ENCODE measurements at places on chromosomes 3 and 15.

GRCh38 chr3:66486202-66486601, 14.6 kb downstream of the LRIG1 start:
- DNase-seq, result no peak

DNA sequence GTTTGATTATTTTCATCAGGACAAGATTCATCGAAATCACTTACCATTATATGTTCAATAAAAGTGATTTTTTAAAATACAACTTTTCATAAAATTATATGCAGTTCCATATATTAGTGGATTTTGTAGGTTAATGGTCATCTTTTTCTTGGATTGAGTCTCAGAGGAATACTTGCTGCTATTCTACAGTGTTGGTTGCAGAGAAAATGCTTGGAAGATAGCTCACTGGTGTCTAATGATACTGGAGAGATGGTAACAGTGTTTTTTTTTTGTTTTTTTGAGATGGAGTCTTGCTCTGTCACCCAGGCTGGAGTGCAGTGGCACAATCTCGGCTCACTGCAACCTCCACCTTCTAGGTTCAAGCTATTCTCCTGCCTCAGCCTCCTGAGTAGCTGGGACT, 143.3 kb downstream of the TCF12 start:
- DNase-seq, result no peak

- no peak for DNase-seq
These were observed 234.4 kb downstream of the XXYLT1 start for GRCh38 chr3:195036574-195036973.

DNA sequence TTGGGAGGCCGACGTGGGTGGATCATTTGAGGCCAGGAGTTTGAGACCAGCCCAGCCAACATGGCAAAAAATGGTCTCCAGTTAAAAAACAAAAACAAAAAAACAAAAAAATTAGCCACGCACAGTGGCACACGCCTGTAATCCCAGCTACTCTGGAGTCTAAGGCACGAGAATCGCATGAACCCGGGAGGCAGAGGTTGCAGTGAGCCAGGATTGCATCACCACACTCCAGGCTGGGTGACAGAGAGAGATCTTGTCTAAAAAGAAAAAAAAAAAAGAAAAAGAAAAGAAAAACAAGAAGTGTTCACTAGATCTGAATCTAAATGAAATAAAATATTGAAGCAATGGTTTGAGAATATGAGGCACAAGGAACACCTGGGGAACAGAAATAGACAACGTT, 36.7 kb downstream of the SLC9A9 start:
- DNase-seq, result no peak

- no peak for DNase-seq
These were observed 121.8 kb downstream of the SSR3 start for GRCh38 chr3:156433138-156433537.

- no peak for DNase-seq
These were observed 369.3 kb upstream of the ATP11B start for GRCh38 chr3:182424006-182424405.

DNA sequence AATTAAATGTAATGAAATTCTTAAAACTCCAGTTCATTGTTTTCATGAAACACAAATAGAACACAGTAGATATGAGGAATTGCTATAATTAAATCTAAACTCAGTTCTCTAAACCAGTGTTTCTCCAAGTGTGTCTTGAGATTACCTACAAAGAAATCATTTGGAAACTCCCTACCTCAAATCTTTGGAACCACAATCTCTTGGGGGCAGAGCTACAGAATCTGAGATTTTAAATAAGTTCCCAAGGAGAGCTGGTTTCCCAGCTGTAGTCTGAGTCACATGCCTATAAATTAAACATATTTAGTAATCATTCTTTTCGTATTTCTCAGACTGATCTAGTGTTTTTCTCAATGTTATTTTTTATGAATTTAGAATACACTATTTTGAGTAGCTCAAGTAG, 17.0 kb upstream of the ACTC1 start:
- no peak for DNase-seq

DNA sequence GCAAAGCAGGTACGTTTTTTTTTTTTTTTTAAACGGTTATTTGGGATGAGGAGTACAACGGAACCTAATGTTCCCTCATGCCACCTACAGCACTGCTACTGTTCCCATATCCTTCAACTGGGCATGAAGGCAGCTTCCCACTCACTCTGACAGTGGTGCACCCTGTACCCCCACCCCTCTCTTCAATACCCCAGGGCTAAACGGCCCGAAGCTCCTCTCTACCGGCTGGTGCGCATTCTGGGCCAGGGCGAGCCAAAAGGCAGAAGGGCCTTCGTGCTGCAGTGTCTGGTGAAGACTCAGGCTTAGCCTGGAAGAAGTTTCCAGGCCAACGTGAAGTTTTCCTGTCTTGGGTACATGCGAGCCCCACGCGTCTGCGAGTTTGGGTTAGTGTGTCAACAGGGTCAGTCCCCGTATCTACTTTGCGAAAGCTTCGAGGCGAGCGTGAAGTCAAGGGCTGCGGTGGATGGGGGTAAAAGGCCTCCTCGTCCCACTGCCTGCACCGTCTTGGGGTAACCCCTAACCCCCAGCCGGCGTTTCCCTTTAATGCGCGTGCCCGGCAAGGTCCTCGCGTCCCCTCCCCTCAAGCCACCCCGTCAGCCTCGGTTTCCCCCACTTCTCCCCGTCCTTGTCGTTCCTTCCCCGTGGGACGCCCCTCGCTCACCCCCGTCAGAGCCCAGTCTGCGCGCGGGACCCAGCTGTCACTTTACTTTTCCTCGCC, 765 bp upstream of the UBE2E2 start:
- DNase-seq, result no peak

DNA sequence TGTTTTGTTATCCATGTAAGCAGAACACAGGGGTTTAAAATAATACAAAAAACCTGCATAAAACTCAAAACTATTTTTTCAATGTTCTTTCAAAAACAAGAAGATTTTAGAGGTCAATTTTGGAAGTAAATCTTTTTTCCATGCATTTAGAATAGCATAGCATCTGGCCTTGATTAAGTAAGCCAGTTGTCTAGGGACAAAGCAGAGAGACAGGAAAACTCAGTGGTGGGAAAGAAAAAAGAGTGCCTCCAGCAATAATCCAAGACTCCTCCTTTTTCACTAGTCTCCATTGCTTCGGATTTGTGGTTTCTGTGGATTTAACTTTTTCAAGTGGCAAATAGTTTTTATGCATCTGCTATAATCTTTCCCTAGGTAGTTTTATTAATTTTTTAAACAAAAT, 88.9 kb downstream of the SUCNR1 start:
- no peak for DNase-seq

DNA sequence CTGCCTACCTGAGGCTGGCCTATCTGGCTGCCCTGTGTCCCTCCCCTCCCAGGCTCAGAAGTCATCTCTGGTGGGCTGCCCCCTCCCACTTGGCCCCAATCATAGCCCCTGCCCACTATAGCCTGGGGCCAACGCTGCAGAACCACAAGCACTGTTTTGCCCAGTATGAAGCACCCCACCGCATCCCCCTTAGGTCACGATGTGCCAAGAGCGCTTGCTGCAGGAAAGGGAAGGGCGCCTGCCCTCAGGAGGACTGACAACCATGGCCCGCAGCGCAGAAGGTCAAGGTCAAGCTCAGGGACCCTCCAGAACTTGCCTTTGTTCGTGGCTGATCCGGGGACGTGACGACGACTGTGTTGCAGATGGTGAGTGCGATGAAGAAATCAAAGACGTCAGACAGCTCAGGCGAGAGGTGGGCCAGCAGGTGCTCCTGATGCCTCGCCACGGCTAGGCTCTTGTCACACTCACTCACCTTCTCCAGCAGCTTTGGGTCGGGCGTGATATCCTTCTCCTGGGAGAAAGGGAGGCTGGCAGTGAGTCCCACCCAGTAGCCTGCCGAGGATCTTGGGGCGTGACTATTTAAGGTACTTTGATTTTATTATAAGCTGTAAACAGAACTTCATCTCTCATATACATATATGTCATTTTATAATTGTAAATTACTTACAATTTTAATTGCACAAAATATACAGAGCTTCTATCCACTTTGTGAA, 146.6 kb downstream of the ATP10A start:
- no peak for DNase-seq

DNA sequence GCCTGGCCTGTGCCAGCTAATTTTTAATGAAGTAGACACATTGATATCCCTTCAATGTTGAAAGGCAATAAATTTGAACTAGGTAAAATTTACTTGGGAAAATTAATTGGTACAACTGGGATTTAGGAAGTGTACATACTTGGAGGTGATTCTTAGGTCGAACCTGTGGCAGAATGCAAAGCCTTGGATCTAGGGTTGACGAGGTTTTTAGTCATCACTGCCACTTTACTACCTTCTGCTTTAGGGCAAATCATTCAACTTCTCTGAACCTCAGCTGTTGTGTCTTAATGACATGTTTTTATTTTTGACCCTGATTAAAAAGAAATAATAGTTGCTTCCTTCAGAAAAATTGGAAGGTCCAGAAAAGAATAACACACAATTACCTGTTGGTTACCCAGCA, 2.5 kb downstream of the APPL1 start:
- DNase-seq, result no peak

GRCh38 chr3:7854266-7854665, 647.4 kb upstream of the LMCD1 start:
- DNase-seq, result no peak

GRCh38 chr15:84398763-84399701, 163.5 kb downstream of the GOLGA6L4 start:
- no peak for DNase-seq

DNA sequence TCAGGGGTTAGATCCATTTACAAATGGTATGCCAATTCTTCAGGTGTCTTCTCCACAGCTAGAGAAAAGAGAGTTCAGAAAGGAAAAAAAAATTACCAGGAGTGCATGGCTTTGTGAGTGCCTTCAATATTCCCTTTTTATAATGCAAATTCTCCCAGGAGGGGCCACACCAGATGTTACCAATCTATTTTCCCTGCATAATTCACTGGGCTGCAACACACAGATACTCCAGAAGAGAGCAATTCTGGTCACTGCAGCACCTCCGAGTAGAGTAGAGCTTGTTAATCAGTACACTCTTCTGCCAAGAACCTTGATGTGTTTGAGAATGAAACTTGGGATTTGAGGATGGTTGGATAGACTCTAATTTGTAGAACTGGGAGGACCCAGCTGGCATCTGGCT, 80.7 kb upstream of the SPRED1 start:
- no peak for DNase-seq

DNA sequence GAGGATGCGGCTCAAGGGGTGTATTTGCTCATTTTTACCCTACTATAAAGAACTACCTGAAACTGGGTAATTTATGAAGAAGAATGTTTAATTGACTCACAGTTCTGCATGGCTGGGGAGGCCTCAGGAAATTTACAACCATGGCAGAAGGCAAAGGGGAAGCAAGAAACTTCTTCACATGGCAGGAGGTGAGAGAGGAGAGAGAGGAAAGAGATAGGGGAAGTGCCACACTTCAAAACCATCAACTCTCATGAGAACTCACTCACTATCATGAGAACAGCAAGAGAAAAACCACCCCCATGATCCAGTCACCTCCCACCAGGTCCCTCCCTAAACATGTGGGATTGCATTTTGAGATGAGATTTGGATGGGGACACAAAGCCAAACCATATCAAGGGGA, 192.7 kb downstream of the DIPK2A start:
- no peak for DNase-seq

- DNase-seq, result no peak
These were observed 6.0 kb downstream of the C3orf62 start for GRCh38 chr3:49271047-49271446.

- DNase-seq, result no peak
These were observed 18.3 kb downstream of the MAP2K1 start for GRCh38 chr15:66405007-66405406.

DNA sequence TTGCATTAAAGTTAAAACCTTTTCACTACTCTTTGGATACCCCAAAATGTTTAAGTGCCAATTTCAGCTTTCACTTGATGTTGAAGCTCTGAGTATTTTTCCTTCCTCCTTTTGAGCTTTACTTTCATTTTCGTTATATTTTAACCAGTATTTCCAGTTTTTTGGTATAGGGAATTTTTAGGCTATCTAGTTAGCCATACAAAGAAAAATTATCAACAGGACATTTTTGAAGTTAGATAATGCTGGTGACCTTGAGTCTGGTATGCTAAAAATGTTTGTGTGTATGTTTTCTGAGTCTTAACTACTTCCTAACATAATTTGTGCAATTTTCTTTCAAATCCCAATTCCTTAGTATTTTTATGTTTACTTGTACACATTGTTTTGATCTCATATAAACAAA, 284.8 kb downstream of the OTOL1 start:
- no peak for DNase-seq

DNA sequence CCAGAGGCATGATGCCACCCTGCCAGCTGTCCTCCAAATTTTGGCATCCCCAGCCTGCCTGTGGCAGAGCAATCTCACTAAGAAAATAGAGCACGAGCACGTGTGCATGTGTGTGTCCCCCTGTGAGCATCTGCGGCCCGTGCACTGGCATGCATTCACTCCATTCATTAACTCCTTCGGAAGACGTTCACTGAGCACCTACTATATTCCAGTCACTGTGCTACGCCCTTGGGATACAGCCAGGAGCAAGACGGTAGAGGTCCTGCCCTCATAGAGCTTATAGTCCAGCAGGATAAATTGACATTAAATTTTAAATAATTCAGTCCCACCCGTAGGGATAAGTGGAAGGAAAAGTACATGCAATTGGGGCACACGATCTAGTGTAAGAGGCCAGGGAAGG, 40.0 kb upstream of the HES1 start:
- DNase-seq, result no peak

GRCh38 chr3:135238236-135238830, 443.3 kb downstream of the EPHB1 start:
- DNase-seq, result no peak

DNA sequence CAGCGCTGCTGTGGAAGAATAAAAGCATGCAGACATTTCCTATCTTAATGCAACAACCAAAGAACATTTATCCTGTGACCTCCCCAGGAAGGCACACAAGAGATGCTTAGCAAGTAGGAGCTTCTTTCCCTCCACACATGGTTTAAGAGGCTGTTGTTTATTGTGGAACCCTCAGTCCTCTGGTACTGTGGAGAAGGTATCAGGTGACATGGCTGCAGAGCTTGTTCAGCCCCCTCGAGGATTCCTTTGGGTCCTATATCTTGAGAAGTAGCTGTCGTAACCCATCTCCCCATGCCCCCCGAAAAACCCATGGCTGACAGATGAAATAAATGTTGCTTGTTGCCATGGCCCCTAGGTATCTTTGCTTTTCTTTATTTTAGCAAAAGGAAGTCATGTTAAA, 20.3 kb upstream of the ETV5 start:
- DNase-seq, result no peak

Measured in NCI-H1092 (cell line).